ENCODE measurements at places on chromosomes 13 and 19.
A peak's percentile ranks its signal among the peaks of the same experiment; 100 is the strongest.

DNA sequence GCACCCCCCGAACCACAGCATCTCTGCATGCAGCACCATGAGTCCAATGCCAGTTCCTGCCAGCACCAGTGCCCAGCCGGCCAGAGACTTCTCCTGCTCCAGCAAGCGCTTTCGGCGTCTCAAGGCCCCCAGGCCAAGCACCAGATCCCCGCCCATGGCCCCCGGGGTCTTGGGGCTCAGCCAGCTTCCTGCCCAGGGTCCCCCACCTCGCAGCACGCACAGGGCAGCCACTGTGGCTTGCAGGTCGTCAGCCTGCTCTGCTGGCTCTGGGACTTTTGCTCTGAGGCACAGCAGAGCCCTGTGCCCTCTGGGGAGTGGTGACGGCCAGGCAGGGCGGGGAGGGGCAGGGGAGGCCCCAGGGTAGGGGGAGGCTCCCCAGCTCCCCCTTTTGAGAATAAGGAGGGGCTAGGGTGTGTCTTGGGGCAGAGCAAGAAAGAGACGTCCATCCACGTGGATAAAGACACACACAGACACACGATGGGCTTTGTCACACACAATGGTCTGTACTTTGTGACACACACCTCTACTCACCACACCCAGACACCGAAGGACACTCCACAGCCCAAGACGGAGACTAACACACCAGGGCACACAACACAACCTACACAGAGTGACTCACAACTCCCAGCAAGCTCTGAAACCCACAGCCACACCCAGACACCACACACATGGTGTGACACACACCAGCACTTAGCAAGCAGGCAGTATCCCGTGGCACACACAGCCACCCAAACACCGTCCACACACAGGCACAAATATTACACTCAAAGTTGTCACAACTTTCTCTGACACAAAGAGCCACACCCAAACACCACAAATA, at the start of gene KCNN4:
Gene KCNN4 (minus strand): TSS at position 268 of the 820 bp plus-strand sequence. CDS start 112 bp downstream, at position 156.
- DNase-seq, result peak; percentile 63

- no peak for DNase-seq
These were observed 24.9 kb downstream of the SLC8A2 start for GRCh38 chr19:47446534-47447469.

DNA sequence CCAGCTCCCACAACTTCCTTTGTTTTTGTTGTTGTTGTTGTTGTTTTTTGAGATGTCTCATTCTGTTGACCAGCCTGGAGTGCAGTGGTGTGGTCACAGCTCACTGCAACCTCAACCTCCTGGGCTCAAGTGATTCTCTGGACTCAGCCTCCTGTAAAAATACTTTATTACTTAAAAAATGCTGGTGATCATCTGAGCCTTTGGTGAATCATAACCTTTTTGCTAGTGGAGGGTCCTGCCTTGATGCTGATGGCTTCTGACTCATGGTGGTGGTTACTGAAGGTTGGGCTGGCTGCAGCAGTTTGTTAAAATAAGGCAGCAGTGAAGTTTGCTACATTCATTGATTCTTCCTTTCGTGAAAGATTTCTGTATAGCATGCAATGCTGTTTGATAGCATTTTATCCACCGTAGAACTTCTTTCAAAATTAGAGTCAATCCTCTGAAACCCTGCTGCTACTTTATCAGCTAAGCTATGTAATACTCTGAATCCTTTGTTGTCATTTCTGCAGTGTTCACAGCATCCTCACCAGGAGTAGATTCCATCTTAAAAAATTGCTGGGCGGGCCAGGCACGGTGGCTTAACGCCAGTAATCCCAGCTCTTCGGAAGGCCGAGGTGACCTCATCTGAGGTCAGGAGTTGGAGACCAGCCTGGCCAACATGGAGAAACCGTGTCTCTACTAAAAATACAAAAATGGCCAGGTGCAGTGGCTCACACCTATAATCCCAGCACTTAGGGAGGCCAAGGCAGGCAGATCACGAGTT, 18.0 kb downstream of the ARHGAP35 start:
- peak; percentile 93 for DNase-seq

DNA sequence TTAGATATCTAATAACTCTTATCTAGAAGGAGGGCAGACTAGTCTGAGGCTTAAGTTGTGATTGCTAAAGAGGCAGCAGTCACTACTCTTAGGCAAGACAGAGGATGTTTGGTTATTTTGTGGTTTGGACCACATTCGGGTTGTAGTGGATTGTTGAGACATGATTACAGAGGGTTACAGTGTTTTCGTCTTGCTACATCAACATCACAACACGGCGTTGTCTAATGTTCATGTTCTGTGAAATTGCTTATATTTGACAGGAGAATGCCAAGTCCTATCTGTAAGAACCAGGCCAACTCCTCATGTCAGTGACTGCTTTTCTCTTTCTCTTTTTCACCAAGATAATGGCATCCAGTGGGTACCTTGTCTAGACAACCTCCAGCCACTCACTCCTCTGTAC, 16.8 kb upstream of the TM9SF2 start:
- no peak for DNase-seq

DNA sequence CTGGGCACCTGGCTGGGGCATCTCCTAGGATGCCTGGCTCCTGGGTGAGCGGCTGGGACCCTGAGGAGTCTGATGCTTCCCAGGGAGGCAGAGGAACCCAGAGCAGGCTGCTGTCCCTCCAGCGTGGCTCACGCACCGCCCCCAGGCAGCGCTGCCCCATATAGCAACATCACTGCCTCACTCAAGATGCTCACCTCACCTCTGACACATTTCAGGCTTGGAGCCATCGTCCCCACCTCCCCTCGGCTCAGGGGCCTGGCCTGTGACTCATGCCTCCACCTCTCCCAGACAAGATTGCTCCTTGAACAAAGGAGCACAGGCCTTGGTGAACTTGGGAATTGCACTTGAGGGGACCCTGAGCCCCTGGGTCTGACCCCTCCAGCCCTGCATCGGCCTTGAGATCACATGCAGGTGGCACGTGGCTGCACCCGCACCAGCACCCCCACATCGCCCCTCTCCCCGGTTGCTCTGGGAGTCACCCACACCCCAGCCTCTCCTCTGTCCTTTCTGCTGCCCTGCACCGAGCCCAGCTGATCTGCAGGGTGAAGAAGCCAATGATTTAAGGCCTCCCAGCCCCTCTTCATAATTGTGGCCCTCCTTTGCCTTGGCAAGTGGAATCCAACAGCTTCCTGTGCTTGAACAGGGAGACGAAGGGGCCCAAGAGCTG, 11.2 kb downstream of the CEBPA start:
- no peak for DNase-seq

Measured in astrocyte of the spinal cord (primary cell).